ENCODE measurements at places on chromosomes 4 and X.

DNA sequence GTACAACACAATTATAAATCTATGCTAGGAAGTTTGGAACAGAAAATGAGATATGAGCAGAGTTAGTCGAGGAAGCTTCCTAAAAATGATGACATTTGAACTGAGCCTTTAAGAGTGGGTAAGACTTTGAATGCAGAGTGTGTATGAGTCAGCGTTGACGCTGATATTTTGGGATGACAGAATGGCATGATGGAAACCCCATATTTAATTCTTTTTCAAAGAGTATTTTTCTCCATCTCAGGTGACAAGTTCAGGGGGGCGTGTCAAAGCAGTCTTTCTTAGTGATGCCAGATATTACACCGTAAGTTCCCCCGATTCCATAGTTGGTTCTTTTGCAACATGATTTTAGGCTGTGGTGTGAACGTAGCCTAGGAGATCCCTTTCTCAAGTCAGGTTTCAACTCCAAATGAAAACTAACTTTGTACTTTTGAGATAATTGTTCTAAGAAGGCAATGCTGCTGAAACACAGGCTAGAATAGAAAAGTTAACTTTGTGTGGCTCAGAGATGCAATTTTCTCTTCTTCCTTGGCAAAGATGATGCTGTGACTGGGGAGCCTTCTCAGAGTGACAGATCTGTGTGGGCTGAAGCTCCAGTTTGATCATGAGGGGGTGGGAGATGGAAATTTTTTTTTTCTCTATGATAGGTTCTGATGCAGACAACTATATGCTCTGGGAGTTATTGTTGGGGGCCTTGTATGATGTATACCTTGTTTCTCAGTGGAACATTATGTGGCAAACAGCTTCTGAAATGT, 59.2 kb downstream of the GLUD2 start:
- DNase-seq, result no peak

DNA sequence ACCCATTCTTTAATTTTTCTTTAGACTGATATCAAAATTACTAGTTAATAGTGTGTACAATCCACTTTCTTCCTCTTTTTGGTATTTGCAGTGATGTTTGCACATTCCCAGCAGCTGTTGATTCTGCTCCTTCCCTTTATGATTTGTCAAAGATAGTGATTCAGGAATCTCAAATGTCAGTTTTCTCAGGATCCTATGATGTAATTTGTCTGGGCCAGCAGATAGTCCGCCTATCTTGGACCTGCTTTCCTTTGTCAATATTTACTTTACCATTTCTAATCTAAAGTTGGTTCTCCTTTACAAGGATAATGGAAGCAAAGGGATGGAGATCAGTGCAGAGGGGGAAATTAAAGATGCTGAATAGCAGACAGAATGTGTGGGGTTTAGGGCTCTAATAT, 122.1 kb downstream of the REELD1 start:
- DNase-seq, result no peak

DNA sequence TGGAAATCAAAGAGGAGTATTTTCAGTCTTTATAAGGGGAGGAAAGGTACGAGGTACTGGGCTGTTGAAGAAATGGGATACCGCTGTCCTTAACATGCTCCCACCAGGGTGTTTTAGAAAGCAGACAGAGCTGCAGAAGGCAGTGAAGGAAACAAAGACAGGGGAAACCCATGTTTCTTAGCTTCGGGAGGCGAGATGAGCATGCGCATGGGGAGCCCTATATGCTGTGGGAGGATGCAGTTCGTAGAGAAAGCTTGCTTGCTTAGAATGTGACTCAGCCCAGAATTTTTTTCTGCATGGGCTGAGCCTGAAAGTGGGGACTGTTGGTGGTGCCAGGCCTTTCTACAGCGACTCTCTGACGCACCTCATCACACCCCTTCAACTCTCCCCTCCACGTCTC, 28.8 kb upstream of the SCOC start:
- DNase-seq, result no peak

DNA sequence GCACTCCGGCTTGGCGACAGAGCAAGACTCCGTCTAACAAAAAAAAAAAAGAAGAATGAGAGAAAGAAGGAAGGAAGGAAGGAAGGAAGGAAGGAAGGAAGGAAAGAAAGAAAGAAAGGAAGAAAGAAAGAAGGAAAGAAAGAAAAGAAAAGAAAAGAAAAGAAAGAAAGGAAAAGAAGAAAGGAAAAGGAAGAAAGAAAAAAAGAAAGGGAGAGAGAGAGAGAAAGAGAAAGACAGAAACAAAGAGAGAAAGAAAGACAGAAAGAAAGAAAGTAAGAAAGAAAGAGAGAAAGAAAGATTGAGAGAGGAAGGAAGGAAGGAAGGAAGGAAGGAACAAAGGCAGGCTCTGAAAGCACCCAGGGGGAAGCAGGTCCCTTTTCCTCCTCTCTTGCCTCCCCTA, 336.6 kb upstream of the GATB start:
- DNase-seq, result no peak

DNA sequence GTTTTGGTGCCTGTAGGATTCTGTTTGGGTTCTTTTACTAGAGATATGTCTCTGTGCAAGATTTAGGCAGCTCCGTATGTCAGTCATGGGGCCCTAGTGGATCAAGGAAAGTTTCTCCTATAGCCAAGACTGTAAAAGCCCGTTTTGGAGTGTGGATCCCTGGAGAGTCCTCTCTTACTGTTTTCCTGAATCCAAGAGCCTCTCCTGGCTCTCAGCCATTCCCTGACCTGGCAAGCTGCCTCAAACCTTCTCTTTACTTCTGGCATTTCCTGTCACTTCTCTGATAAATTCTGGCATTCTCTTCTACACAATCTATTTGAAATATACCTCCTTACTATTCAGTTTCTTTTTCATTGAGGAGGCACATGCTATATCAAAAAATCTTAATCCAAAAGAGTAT, 41.4 kb downstream of the DCAF12L2 start:
- DNase-seq, result no peak

GRCh38 chrX:149939655-149939904, 1.3 kb upstream of the EOLA2 start:
- no peak for DNase-seq

GRCh38 chrX:68919707-68920106, 90.9 kb downstream of the EFNB1 start:
- no peak for DNase-seq

DNA sequence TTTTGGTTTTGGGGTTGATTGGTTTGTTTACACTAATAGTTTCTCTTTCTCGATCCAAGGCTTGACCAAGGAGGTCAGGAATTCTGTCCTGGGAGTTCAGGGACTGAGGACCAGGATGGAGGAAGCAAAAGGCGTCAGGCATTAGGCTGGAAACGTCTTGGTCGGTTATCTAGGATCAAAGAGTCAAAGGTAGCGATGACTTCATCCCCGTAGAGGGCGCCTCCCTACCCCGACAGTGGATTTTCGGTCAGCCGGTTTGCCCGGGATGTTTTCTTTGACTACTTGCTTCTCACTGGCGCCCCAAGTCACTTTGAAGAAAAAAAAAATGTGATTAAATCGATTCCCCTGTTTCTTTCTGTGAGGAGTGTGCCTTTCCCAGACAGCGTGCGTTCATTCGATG, 980 bp upstream of the FHDC1 start:
- no peak for DNase-seq

GRCh38 chr4:174120446-174121295, 162.8 kb downstream of the FBXO8 start:
- DNase-seq, result no peak

- DNase-seq, result no peak
These were observed 51.7 kb upstream of the MCF2 start for GRCh38 chrX:139759637-139760036.

DNA sequence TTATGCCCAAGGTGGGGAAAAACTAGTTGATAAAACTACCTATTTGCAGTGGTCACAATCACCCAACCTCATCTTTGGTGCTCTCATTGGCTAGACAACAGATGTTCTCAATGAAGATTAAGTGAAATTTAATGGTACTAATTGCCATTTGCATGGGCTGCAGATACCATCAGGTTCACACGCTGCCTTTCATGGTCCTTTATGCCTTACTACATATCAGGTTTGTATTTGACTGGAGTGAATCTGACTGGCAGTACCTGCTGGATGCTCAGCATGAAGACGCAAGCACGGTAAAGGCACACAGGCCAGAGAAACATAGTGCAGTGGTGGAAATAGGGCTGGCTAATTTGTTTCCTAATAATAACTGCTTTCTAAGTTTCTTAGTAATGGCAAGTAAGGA, 48.3 kb downstream of the DCX start:
- no peak for DNase-seq

DNA sequence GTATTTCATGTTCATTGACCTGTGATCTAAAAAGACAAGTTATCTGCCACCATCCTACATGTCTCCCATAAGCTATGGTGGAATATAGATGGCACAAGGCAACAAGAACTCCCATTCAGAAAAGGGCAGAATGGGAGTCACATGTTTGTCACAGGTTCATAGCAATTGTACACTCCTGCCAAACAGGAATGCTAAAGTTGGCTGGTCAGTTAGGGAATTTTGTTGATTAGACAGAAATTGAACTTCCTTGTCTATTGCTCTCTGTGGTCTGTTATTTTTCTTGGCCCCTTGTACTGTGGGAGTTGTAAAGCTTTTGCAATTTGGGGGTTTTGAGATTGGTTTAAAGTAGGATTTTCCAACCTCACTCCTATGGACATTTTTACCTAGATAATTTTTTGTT, 101.7 kb upstream of the SOD3 start:
- no peak for DNase-seq

- no peak for DNase-seq
These were observed 84.5 kb upstream of the ARHGEF9 start for GRCh38 chrX:63869506-63869905.

DNA sequence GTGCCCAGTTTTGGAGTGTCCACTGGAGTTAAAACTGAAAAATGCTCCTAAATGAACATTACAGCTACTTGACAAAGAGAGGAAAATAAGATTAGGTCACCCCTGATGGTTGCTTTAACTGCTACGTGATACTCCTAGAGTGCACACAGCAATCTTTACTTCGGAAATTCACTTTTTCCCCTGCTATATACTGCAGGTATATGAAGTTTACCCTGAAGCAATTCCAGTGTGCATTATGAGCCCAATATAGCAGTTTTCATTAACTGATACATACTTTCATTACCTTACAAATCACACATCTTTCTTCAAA, 773 bp upstream of the ZNF827 start:
- DNase-seq, result no peak

DNA sequence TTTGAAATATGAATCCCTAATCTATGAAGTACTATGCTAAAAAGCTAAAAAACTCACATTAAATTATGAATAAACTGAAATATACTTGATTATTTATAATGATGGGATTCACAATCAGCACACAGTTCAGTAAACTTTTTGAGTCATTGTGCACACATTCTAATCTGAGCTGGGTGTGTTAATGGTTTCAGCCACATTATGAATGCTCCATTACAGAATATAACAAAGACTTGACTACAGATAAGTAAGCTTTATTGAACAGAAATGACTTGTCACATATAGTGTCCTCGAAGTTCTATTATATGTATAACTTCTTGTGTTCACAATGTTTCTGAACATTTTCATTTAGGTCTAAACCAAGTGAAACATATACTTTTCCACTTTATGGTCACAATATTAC, 1649.9 kb upstream of the IGFBP7 start:
- DNase-seq, result no peak

- no peak for DNase-seq
These were observed 40.4 kb upstream of the TLR2 start for GRCh38 chr4:153643406-153644383.

DNA sequence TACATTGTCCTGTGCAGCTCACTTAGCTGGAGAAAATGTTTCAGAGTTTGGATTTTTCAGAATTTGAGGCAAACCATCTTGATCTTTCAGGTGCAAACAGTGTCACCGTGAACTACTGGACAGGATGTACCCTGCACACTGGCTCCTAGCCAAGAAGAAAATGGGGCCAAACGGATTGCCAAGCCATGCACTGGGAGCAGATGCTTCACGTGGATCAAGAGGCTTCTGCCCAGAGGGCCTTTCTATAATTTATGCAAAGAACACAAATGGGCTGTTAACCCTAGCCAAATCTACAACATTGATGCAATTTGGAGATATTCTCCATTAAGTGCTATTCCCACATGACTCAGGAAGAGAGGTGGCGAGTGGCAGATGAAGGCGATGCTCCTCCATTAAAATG, 46.9 kb upstream of the ATP8A1 start:
- DNase-seq, result no peak

- DNase-seq, result no peak
These were observed 1067.6 kb upstream of the FTHL17 start for GRCh38 chrX:32139476-32139875.

DNA sequence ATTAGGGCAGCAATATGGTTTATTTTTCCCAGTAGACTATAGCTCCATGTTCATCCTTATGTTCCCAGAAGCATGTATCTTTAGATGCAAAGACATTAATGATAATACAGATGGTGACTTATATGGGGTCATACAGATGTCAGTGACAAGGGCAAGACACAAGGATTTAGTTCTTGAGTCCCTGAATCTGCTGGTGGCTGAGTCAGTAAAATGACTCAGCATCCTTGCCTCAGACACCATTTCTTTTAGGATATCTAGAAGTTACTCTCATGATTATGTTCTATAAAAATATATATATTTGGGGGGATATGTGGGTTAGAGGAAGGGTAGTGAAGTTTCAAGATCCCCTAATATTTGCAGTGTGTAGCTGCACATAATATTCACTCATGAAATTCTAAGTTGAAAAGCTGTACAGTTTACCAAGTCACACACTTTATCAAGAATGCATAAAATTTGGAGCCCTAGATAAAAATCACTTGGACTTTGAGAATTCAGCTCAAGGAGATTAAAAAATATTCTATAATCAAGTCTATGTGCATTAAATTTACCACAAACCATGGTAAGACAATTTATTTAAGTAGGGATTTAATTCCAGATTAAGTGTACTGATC, 101.9 kb downstream of the LNX1 start:
- DNase-seq, result no peak
